ENCODE measurements at places on chromosomes 7 and 10.

- DNase-seq = no peak
Observed at GRCh38 chr7:75931680-75932079, 16.7 kb downstream of the POR start.

DNA sequence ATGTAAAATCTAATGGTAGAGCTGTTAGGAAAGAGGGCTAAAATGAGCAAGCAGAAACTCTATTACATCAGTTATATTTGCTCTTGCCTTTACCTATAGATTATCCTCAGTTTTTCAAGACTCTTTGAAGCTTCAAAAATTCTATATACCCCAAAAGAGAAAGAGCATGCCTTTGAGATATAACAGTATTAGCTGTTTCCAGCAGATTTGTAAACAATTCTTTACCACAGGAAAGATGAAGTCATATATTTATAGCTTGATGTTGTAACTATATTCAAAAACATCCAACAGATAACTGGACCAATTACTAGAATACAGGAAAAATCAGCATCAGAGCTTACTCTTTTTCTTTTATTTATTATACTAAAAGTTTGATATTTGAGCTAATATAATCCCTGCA is 416.2 kb upstream of the TPK1 start:
- DNase-seq = no peak

GRCh38 chr7:97671571-97671970 is 60.3 kb upstream of the TAC1 start:
- no peak for DNase-seq

GRCh38 chr7:115340828-115341227 is 418.9 kb downstream of the MDFIC start:
- no peak for DNase-seq

GRCh38 chr7:44761207-44762161 is 12.8 kb downstream of the ZMIZ2 start:
- no peak for DNase-seq

DNA sequence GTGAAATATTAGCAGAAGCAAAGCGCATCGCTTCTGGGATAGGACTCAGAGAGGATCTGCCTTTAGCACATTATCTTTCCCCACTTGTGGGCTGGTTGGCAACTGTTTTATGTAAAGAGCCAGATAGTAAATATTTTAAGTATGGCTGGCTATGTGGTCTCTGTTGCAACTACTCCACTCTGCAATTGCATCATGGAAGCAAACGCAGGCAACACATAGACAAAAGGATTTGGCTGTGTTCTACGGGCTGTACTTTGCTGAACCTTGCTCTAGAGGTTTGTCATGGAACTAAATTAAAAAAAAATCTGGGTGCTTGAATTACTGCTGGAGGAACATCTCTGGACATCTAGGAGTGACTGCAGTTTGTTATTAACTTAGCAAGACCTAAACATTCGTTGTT is 307.8 kb upstream of the TPK1 start:
- no peak for DNase-seq

GRCh38 chr7:130886438-130887135 is 152.6 kb upstream of the KLF14 start:
- DNase-seq = no peak

GRCh38 chr7:19482628-19483027 is 226.2 kb downstream of the POLR1F start:
- DNase-seq = no peak

- no peak for DNase-seq
Observed at GRCh38 chr10:21285742-21286331, 239.6 kb downstream of the SKIDA1 start.

GRCh38 chr10:114291076-114291475 is 52.0 kb downstream of the VWA2 start:
- DNase-seq = no peak
